GM10248 (cell line): ENCODE measurements at places on chromosomes 6 and 20.

DNA sequence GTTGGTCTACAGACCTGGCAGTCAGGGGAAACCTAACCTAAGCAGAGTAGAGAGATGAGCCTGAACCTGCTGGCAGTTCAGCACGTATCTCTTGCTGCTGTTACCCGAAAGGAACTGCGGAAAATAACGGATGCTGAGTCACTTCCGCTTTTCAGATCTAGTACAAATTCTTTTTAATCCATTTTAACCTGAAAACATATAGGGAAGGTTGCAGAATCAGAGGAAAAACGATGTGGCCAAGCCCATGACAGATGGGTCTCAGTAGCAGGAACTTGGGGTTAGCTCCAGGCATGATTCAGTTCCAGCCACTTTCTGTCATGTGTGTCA lies 351.9 kb upstream of the PRND start:
- peak; percentile 32 for DNase-seq

DNA sequence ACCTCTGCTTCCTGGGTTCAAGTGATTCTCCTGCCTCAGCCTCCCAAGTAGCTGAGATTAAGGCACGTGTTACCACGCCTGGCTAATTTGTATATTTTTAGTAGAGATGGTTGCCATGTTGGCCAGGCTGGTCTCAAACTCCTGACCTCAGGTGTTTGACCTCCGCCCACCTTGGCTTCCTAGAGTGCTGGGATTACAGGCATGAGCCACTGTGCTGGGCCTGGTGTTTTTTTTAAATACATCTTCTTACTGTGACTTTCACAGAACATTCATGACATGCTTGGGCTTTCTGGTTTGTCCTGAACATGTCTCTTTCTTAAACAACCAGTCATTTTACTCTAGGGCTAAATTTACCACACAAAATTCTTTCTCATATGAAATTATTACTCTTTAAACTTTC lies 34.7 kb upstream of the FAM8A1 start:
- DNase-seq: no peak

DNA sequence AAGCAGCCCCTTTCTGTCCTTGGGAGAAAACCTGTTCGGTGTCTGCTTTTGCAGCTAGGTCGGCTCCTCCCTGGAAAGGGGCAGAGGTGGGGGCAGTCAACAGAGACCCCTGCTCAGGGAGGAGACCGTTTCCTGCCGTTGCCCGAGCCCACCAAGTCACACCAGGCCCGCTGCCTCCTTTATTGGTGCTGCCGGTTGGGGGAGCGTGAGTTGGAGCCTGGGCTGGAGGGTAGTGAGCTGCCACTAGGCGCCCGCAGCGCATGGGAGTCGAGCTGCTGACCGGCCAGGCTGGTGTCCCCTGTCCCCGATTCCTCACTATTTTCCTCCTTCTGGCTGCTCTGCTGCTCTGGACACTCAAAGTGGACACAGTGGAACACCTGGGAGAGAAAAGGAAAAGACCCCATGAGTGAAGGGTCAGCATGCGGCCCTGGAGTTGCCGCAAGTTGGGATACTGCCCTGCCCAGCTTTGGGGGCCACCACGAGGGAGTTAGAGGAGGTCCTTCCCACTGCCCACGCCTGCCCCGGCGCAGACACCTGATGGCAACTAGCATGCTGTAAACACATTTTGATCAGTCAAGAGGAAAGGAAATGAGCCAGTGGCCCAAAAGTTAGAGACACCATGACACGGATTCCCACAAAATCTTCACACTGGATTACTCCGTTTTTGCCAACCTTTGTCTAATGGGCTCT lies 355.4 kb downstream of the ZFAND3 start:
- no peak for DNase-seq

DNA sequence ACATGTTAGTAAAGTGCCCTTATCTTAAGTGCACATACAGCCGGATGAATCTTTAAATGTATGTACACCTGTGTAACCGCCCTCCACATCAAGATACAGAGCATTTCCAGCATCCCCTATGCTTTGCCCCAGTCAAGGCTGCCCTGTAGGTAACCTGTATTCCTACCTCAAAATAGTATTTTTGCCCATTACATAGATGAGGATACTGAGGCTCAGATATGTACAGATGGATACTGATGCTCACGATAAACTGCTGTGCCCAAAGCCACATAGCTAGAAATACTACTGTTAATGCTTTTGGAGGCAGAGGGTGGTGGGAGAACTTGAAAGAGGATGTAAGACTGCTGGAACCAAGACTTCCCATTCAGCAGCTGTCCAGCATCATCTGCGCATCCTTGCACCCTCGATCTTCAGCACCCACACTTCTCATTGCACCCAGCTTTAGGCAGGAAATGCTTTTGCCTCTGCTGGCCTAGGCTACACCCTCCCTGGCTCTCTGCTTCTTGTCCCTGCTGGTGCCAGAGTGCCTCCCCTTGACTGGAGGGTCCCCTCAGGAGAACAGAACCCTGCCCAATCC lies 27.0 kb upstream of the ZFAND3 start:
- peak; percentile 8 for DNase-seq

DNA sequence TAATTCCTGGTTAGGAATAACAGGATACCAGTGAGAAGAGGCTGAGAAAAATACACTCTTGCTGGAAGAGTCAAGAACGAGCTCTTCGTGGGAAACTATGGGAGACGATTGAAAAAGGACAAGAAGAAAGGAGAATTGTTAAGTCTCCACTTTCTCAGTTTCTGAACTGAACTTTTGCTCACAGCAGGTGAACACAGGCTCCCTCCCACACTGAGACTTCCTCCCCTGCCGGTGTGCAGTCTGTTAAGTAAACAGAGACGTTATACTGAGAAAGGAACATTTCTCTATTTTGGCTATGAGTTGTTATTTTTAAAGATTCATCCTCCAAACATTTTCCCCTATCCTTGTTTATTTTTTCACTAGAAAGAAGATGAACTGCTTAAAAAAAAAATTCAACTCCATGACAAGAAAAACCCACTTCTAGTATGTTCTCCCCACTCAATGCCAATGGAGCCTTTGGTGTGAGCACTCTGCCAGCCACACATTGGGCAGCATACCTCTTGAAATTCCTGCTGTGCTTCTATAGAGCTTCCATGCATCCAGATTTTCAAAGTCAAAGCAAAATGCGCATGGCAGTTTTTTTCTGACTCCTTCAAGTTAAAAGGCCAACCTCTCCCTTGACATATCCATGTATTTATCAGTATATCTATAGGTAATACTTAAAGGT lies 250.5 kb downstream of the ESR1 start:
- DNase-seq: peak; percentile 10

DNA sequence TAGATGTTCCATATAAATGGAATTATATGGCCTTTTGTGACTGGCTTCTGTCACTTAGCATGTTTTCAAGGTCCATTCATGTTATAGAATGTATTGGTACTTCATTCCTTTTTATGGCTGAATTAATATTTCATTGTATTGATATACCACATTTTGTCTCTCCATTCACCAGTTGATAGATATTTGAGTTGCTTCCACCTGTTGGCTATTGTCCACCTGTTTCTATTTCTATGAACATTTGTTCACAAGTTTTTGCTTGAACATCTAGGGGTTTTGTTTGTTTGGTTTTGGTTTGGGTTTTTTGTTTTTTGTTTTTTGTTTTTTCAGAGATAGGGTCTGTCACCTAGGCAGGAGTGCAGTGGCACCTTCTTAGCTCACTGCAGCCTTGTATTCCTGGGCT lies 23.2 kb downstream of the WFDC3 start:
- DNase-seq: no peak

GRCh38 chr6:150517175-150517574 lies 82.5 kb upstream of the PLEKHG1 start:
- DNase-seq: no peak

DNA sequence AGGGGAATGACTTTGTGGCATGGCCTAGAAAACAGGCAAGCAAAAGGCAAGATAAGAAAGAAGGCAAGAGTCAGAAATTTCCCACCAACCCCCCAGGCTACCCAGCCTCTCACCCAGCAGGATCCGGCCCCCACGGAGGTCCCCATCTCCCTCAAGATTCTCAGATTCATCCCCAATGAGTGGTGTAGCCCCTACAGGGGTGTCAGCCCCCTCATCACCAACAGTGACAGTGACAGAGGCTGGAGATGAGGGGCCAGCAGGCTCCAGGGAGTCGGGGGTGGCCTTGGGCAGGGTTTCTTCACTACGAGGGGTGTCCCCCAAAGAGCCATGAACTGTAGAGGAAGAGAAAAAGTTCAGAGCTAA lies 1.0 kb downstream of the EHMT2 start:
- no peak for DNase-seq
